ENCODE measurements at places on chromosomes 5 and 9.

GRCh38 chr5:146828385-146828784 is 50.2 kb downstream of the PPP2R2B start:
- DNase-seq, result no peak

DNA sequence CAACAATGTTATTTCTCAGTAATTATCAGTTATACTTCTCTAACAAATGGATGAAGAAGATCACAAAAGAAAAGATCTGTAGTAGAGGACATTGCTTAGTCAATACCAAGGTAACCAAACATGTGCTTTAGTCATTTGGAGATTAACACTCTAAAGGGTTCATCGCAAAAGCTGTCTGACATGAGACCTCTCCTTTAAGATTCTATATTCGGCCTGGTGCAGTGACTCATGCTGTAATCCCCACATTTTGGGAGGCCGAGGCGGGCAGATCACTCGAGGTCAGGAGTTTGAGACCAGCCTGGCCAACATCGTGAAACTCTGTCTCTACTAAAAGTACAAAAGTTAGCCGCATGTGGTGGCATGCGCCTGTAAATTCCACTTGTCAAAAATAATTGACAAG is 18.3 kb upstream of the CKMT2 start:
- no peak for DNase-seq

- DNase-seq, result no peak
Observed at GRCh38 chr9:81680006-81680405, 9.3 kb downstream of the TLE1 start.

DNA sequence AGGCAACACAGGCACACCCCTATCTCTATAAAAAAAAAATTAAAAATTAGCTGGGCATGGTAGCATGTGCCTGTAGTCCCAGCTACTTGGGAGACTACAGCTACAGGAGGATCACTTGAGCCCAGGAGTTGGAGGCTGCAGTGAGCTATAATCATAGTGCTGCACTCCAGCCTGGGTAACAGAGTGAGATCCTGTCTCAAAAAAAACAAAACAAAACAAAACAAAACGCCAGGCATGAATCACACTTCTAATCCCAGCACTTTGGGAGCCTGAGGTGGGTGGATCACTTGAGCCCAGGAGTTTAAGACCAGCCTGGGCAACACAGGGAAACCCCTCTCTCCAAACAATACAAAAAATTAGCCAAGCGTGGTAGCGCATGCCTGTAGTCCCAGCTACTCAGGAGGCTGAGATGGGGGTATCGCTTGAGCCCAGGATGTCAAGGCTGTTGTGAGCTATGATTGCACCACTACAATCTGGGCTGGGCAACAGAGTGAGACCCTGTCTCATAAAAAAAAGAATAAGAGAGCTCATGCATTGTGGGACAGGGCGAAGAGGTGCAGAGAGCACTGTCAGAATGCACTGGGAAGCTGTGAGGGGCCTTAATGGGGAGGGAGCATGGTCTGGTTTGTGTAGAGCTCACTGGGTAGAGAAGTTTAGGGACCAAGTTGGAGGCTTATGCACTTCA is 8.4 kb upstream of the SAP30L start:
- DNase-seq, result no peak

DNA sequence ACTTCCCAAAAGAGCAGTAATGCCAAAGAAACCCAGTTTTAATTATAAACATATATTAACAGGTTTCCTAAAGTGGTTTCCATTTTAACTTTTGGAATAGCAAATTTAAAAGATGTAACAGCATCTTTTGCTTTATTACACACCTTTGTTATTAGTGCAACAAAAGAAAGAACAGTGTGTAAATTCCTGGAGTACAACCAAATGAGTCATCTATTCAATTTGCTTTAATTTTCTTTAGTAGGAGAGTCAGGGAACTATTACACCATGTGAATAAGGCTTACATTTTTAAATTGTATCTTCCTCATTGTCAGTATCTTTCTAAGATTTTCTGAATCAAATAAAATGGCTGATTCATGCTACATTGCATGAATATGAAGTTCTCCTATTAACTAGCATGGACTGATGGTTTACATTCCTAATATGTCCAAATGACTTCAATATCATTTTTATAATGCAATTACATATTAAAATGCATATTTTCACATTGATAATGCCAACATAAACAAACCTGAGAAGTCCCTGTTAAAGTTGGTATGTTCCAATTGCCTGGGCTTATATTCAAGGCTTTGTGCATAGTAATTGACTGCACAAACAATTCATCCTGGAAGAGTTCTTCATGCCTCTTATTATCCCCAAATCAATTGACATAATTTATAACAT is 22.5 kb downstream of the EDIL3 start:
- DNase-seq, result no peak

DNA sequence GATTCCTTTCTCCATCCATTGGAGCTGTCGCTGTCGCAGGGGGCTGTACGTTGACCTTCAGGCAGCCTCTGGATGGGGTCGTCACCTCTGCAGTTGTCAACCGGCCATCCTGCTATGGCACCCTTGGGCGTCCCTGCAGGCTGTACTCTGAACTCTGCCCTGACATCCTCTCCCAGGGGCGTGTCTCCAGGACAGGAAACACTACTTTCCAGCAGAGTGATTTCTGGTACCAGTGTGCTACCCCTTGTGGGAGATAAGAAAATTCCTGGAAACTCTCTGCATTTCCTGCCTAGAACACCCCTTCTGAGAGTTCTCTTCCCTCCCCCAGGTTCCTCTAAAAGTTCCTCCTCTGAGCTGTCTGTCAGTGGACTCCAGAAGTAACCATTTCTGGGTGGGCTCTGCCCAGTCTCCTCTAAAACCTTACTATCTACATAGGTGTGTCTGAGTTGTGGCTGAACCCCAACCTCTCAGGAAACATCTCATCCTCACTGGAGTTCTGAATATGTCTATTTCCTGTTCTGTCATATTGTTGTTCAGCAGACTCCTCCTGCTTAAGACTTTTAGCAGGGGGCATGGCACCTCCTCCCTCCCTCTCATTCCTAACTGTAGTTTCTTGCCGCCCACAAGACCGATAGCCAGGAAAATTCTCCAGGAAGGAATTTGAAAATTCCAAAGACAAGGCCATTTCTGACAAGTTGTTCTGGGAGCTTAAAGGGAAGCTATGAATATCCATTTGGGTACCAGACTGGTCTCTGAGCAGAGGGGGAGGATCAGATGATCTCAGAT is 145.3 kb upstream of the RASEF start:
- DNase-seq, result no peak
